ENCODE measurements at places on chromosomes 12 and 14.

DNA sequence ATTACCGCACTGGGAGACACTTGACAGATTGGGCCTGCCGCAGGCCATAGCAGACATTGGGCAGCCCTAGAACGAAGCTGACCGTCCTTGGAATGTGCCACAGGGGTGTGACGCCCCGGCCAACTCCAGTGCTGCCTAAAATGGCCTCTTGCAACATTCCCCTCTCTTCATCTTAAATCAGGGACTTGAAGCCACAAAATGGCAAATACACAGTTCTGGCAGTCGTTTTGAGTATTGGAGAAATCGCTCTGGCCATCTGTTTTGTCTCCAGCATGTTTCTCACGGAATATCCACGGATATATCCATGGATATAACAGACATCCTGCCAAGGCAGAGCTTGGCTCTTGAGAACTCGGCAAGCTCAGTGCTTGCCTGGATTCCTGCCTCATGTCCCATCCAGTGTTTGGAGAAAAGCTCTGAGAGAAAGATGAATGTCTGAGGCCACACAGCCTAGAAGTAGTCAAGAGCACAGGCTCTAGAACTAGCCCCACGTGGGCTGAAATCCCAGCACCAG, 158.4 kb downstream of the CHST11 start:
- no peak for DNase-seq

DNA sequence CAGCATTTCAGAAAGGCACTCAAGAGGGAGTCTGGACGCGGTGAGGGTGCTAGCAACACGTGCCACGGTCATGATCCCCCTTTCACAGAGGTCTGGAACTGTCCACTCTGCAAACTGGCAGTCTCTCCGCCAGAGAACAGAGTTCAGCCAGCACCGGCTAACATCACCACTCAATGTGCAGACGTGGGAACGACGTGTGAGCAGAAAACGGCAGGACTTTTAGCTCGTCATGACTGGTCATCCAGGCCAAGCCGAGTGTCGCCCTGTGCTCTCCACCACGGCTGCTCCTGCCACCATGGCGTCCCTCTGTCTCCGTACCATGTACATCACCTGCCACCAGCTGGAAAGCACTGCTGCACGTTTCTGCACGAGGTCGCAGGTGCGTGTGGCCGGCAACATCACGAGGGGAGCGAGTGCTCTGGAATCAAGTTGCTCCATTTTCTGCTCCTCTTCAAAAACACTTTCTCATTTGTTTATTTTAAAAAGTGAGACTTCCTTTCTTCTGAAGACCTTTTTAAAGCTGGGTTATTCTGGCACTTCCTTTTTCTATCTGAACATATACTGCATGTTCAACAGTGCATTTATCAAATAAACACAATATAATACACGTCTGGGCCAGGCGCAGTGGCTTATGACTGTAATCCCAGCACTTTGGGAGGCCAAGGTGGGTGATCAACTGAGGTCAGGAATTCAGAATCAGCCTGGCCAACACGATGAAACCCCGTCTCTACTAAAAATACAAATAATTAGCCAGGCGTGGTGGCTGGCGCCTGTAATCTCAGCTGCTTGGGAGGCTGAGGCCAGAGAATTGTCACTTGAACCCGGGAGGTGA, 28.0 kb downstream of the SLC15A4 start:
- no peak for DNase-seq

DNA sequence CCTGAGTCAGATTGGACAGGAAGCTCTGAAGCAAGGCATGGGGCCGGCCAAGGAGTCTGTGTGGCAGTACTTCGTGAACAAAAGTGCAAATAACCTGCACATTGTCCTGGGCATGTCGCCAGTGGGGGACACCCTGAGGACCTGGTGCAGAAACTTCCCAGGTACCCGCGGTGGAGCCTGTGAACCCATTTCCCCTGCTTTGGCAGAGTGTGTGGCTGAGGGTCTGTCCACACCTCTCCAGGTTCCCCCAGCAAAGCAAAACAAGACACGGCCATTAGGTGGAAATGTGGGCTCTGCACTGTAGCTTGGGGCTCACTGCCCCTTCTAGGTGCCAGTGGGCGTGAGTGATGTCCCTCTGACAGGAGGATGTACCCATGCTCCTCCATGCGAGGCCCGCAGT, 79.4 kb downstream of the CCDC92 start:
- no peak for DNase-seq

- DNase-seq, result no peak
These were observed 5.7 kb downstream of the MLF2 start for GRCh38 chr12:6747216-6747615.

GRCh38 chr12:19201661-19202060, 72.1 kb downstream of the PLEKHA5 start:
- no peak for DNase-seq

- no peak for DNase-seq
These were observed 128.6 kb downstream of the ZFP36L1 start for GRCh38 chr14:68664225-68664681.

DNA sequence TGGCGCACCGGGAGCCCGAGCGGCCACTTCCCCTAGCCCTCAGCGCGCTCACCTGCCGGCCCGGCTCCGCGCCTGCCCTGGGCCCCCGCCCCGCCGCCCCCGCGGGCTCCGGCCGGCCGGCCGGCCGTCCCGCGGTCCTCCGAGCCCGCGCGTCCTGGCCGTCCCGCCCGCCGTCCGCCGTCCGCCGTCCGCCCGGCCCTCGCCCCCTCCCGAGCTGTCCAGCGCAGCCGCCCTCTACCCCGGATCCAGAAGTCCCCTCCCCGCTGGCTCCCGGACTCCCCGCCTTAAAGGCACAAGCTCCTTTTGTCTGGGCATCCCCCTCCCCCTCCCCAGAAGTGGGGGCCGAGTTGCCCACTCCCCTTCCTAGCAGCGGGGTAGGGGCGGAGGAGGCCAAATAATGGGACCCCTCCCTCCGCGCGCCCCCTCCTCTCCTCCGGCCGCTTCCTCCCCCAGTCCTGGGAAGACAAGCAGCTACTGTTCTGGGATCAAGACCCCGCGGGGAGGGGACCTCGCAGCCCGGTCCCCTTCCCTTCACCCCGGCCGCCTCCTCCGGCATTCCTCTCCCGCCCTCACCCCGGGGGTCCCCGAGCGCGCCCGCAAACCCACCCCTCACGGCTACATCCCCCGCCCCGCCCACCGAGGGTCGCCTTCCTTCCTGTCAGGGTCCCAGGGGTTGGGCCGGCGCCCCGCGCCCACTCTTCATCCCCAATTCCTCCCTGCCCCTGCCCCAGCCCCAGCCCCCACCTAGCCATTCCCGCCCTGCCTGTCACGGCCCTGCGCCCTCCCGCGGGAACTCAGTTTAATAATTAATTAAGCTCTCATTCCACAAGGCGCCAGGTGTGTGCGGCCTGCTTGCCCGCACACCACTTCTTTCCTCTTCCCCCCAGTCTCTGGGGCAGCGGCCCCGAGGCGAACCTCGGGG, at the start of gene ADCY6:
ADCY6 (minus strand) TSS at position 236 of the 922 bp plus-strand sequence. CDS start 5,655 bp downstream, outside the sequence.
- no peak for DNase-seq

DNA sequence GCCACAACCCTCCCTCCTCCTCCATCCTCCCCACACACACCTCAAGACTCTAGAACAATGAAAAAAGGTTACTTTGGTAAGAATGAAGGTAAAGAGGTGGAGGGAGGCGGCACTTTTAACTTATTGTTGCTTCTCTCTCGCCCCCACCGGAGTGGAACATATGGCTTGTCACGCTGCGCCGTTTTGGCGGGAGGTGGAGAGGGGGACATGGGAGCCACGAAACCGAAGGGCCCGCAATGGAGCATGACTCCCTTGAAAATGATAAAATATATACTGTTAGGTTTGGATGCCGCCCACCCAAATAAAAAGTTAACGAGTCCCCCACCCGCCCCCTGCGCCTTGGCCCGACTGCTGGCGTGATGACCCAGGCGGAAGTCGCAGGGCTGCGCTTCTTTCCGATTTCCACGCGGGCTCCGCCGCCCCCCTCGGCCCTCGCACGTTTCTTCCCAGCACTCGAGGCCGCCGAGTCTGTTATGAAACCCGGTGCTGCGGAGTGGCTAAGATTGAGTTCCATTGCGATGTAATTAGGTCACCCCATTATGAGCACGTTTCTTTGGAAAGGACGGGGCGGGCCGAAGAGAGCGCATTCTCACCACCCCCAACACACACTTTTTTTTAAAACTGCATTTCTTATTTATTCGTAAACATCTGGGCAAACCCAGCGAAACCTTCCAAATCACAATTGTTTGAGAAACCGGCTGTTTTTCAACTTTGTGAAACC, 1.4 kb upstream of the ZFP36L1 start:
- DNase-seq, result no peak

- DNase-seq, result no peak
These were observed 16.5 kb downstream of the PUS7L start for GRCh38 chr12:43742106-43742505.

- DNase-seq, result no peak
These were observed 25.9 kb downstream of the PSEN1 start for GRCh38 chr14:73162251-73162650.

- peak; percentile 71 for DNase-seq
These were observed 321.9 kb upstream of the RTL1 start for GRCh38 chr14:101225157-101226152.

GRCh38 chr14:56720703-56721460, 89.4 kb downstream of the OTX2 start:
- no peak for DNase-seq

- no peak for DNase-seq
These were observed at the start of gene WSB2 for GRCh38 chr12:118061011-118061872. TSS of gene WSB2 (minus strand) at chr12:118061179. CDS start at chr12:118061048, 131 bp downstream.

- DNase-seq, result no peak
These were observed 70.8 kb downstream of the NCOR2 start for GRCh38 chr12:124496584-124496983.

DNA sequence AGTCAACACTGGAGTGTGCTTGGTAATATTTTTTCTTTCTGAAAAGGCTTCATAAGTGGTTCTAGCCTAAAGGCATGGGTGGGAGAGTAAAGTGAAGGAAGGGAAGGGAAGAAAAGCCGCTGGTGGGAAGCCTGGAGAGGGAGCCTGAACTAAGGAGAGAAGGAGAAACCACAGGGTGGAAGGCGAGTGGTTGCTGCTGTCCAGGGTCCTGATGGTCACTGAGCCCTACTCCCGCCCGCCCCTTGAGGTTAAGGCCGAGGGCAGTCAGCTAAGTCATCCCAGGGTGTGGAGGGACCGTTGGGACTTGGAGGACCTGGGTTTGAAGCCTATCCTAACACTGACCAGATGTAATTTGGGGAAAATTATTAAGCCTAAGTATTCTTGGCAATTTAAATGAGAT, 189.1 kb downstream of the PIWIL1 start:
- peak; percentile 27 for DNase-seq

GRCh38 chr12:121831571-121832245, 27.0 kb downstream of the HPD start:
- DNase-seq, result no peak

- DNase-seq, result no peak
These were observed 9.8 kb downstream of the NKX2-1 start for GRCh38 chr14:36510078-36510799.

GRCh38 chr14:63543826-63544406, 739 bp upstream of the PPP2R5E start:
- DNase-seq, result no peak

GRCh38 chr14:69153152-69153872, 393 bp upstream of the DCAF5 start:
- DNase-seq, result peak; percentile 95

GRCh38 chr12:38538319-38538718, 221.7 kb downstream of the ALG10B start:
- DNase-seq, result peak; percentile 5

DNA sequence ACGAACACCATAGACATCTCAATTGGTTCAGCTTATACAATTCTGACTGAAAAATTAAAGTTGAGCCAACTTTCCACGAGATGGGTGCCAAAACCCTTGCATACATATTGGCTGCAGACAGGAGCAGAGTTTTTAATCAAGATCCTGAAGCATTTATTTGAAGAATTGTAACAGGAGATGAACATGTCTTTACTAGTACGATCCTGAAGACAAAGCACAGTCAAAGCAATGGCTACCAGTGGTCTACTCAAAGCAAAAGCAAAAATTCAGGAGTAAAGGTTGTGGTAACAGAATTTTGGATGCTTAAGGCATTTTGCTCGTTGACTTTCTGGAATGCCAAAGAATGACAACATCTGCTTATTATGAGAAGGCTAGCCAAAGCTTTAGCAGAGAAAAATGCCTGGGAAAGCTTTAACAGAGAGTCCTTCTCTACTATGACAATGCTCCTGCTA, 20.7 kb downstream of the ZDHHC17 start:
- DNase-seq, result no peak

DNA sequence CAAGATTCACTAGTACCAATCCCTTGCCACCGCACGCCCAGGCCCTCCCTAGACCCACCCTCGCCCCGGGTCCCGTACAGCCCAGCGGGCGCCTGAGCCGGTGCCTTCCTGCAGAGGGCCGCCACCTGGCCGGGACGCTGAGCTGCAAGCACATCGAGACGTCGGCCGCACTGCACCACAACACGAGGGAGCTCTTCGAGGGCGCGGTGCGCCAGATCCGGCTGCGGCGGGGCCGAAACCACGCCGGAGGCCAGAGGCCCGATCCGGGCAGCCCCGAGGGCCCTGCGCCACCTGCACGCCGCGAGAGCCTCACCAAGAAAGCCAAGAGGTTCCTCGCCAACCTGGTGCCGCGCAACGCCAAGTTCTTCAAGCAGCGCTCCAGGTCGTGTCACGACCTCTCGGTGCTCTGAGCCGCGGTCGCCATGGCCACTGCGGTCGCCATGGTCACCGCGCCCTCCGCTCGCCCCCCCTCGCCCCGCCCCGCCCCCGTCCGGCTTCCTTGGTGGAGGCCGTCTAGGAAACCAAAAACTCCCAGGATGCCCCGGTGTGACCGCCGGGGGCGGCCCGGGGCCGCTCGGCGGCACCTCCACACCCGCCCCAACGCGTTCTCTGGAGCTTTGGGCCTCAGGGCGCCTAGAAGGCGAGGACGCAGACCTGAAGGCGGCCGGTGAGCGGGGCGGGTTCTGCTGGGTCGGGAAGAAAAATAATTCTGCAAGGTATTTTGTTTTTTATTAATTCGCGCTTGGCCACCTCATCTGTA, 3.7 kb downstream of the REM2 start:
- no peak for DNase-seq

- DNase-seq, result no peak
These were observed 12.7 kb upstream of the BMP4 start for GRCh38 chr14:53969326-53969725.

GRCh38 chr14:76647697-76648298, 113.5 kb upstream of the VASH1 start:
- peak; percentile 52 for DNase-seq

- no peak for DNase-seq
These were observed 693.3 kb upstream of the TBX3 start for GRCh38 chr12:115377230-115377629.

DNA sequence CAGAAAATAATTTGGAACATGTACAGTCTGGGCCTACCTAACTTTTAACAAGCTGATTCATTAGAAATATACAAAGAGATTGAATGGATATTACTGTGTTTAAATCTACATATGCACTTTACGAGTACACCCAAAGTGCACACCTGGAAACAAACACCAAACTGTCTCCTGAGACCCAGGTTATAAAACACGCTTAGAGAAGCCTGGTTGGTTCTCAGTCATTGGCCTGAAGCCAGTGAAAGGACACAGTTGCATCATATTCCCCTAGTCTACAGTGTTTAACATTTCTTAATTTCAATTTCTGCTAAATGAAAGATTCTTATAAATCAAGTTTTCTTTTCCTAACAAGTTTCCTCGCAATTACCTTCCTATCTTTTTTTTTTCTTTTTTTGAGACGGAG, 209.5 kb downstream of the FBXL14 start:
- no peak for DNase-seq

GRCh38 chr14:56224229-56224628, 106.0 kb downstream of the PELI2 start:
- no peak for DNase-seq

GRCh38 chr12:127670796-127671195, 596.2 kb upstream of the TMEM132C start:
- DNase-seq, result no peak
